T-cell (primary cell): ENCODE measurements at places on chromosomes 1 and 21. TPM values are rescaled to one million over a fixed set of nuclear protein-coding genes. Genes with fewer than 3 reads are reported as not detected.

Gene OPTC
- total RNA-seq = not detected

Gene OR2L5
- total RNA-seq = 0.14 TPM

Gene FAM72C
- not detected for total RNA-seq

DNA sequence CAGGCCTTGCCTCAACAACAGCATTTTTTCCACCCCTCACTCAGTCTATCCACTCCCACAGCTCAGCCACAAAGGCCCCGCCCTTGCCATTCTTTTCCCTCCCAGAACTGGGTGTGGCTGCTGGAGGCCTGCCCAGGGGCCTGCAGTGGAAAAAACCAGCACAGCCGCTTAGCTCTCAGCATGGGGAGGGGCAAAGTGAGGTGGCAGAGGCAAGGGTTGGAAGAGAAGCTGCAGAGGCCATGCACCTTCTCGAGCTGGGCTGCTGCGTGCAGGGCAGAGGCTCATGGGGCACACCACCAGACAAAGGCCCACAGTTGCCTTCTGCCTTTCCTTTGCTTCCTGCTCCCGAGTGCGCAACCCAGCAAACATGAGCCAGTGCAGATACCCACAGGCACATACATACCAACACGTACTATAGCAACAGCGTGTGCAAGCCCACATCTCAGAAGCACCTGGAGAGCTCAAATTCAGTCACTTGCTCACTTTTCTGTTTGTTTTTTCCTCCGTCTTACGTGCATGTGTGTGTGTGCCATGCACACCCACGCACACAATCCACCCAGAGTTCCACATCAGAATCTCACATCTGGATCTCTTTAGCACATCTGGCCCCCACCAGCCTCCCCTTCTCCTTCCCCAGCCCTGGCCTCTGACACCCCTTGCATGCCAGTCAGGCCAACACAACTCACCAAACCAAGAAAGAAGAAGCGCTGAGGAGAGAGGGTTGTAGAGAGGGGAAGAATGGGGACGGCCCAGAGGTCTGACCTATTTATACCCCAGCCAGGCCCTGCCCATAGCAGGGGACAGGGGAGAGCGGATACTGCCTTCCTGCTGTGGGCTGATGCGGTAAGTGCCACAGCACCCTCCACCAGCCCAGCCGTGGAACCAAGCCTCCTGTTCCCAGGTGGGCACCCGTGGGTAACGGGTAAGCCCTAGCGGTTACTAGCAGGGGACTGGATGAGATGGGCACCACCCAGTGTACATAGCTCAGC lies at the start of gene S100A4:
TSS of gene S100A4 (minus strand) at position 740 of the 989 bp plus-strand sequence. CDS start 1,012 bp downstream, outside the sequence.
- DNase-seq = peak; percentile 80

DNA sequence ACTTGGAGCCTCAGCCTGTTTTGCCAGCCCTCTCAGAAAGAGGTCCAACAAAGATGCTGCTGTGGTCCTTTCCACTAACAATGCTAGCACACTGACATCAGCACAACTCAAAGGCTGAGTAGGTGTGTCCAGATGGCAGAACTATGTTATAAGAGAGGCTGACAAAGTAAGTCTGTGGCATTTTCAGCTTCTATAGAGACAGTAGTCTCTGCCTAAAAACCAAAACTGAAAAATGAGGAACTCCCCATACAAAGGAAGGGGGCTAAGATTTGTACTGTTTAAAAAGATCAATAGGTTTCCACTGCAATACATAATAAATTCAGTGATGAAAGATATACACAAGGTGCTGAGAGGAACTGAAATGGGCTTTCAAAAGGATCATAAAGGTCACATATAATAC lies 12.3 kb downstream of the ERO1B start:
- no peak for DNase-seq

DNA sequence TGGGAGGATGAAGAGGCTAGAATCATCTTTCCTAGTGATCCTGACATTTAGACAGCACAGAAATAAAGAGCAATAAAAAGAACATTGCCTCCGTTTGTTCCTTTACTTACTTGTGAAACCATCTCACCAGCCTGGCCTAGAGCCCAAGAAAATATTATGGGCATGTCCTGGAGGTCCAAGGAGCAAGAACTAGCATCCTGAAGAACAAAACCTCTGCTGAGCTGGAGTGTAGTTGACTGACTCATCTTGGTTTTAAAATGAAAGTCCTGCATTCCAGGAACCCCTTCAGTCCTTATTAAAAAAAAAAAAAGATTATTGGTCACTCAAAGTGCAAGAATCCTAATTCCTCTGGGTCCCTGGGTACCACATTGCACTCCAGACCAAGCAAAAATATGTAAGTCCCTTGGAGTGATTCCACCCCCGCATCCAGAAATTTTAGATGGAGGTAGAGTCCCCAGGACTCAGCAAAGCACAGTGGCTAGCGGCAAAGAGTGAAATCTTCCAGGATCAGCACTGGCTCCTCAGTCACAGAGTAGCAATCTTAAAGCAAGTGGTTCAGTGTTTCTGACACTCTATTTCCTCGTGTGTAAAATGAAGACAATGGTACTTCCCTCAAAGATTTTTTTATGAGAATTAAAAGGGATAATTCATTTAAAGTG lies 7.0 kb downstream of the SMCP start:
- DNase-seq = no peak

DNA sequence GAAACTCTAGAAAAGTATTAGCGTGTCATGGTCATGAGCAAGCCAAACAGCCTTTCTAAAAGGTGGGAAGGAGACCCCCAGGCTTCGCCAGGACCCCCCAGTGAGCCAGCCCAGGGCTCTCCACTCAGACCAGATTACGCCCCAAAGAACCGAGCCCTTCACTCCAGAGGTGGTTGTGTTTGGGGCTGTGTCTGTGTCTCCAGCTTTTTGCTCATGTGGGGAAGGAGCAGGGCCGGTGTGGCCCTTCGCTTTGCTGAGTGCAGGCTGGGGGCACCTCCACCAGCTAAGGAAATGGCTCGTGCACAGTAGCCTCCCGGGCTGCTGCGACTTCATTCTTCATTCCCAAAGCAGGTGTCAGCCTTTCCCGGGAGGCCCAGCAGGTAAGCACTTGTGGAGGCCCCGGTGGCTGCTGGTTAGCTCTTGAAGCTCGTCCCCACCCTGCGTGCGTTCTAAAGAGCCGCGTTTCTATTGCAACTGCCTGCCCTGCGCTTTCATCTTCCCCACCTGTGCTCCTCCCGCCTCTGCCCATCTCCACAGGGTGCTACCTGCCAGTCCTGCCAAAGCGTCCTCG lies 531 bp downstream of the TSPEAR start:
- no peak for DNase-seq

Gene GNPAT
- 23.7 TPM for total RNA-seq

GRCh38 chr21:14573244-14573643 lies 27.1 kb upstream of the SAMSN1 start:
- DNase-seq = no peak

GRCh38 chr1:27934818-27935549 lies at the start of gene SMPDL3B:
SMPDL3B (plus strand) TSS chr1:27935000; CDS start chr1:27935184, 184 bp downstream.
- DNase-seq = no peak

DNA sequence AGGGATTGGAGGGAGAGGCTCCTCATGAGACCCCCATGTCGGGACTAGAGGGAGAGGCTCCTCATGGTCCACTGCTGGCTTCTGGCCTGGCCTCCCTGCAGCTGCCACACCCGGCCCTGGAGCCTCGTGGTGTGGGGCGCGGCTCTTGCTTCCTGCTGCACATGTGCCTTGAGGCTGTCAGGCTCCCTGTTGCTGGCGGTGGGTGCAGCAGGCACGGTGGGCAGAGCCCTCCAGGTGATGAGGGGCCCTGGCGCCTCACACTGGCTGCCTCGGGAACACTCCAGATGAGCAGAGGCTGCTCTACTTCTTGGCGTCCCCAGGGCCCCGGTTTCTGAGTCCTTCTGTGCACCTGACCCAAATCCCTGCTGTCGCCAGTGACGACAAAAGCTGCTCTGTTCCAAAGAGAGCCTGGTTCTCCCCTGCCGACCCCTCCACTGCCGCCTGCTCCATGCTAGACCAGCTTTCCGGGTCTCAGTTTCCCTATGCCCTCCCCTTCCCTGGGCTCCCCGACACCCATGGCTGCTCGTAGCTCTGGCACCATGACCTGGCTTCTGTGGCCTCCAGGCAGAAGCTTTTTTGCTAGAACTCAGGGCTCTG lies 9.7 kb upstream of the ATAD3B start:
- no peak for DNase-seq

- no peak for DNase-seq
These were observed 271.8 kb downstream of the RRAGC start for GRCh38 chr1:38587766-38588165.

DNA sequence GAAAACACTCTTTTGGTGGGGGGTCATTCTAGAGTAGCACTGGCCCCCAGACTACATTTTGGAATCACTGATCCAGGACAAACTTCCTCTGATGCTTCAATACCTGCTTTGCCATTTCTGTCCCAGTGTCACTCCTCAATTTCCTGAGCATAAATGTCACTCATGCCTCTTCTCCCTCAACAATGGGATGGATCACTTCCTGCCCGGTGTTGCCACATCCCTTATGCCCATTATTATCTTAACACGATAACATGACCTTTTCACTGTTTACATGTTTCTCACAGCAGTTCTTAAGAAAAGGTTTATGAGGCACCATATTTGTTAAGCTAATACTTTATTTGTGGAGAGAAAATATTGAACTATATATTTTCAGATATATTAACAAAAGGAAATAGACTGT lies 3.9 kb upstream of the ITLN1 start:
- no peak for DNase-seq

Gene PGBD5
- total RNA-seq = 0.09 TPM

GRCh38 chr1:6785318-6785727 lies at the start of gene CAMTA1:
CAMTA1 (plus strand) TSS chr1:6785454; CDS start chr1:6785531, 77 bp downstream.
- no peak for DNase-seq

Gene SPRR2G
- total RNA-seq = not detected

Gene SFN
- 1.6 TPM for total RNA-seq

GRCh38 chr1:116743535-116743934 lies 10.7 kb upstream of the CD2 start:
- no peak for DNase-seq
